Naive thymus-derived CD8-positive, alpha-beta T cell (primary cell): ENCODE measurements at places on chromosomes 1 and 21.

DNA sequence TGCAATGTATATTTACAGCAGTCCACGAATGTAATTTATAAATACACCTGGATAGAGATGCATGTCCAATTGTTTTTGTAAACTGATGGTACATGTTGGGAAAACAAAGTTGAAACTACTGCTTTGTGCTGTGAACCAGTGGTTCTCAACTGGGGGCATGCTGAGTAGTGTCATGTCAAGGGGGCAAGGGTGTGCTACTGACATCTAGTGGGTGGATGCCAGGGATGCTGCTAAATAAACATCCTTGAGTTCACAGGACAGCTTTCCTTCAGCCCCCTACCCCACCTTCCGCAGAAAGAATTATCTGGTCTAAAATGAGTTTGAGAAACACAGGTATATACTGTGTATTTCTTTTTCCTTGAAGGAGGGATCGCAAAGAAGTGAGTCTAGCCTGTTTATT lies 95.9 kb downstream of the RASAL2 start:
- DNase-seq, result no peak

GRCh38 chr21:35578347-35578782 lies 482.0 kb downstream of the SETD4 start:
- no peak for DNase-seq

- no peak for DNase-seq
Observed at GRCh38 chr1:200354243-200354642, 55.6 kb downstream of the ZNF281 start.

DNA sequence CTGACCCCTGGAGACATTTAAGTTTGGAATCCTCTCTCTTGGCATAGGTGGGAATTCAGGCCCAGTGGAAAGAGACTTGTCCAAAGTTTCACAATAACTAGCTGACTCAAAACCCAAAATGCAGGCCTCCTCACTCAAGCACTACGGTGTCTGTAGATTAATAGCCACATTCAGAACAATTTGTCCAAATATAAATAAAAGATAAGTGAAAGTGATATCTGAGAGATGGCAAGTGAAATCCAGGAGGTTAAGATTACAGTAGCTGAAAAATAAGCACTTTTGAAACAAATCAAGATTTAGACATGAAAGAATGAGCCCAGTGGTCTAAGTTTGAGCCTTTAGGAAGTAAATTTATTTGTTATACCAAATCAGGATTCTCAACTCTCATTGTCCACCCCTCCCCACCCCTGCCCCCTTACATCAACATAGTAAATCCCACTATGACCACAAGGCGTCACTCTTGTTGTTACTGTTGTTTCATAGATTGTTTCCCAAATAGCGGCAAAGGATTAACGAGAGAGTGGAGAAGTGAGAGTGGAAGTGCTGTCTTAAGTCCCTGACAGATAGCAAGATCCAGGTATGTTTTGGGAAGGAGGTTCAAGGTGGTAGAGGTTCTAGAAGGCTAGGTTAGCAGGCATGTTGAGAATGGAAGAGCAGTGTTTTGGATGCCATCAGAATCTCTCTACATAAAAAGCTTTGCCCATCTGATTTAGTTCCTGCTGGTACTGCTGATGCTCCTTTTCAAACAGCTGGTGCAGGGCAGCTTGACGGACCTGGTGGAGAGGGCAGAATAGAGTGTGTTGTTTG lies 7.1 kb upstream of the TPM3 start:
- peak; percentile 67 for DNase-seq

GRCh38 chr1:25725482-25725881 lies 74.5 kb upstream of the SELENON start:
- DNase-seq, result no peak

DNA sequence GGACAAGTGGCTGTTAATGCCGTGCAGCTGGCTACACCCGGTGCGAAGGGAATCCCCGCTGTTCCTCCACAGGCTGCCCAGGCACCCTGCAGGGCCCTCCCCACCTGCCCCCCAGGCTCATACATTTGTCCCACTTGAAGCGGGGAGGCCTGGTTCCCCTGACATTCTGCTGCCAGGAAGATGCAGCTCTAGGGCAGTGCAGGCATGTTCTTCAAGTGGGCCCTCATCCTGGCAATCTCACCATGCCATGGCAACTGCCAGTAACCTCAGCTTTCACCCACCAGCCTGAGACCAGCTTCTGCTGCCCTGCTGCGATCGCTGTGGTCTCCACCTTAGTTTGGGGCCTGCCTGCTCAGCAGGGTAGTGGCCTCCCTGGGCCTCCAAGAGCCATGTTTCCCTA lies 151.9 kb upstream of the COL6A1 start:
- DNase-seq, result no peak

DNA sequence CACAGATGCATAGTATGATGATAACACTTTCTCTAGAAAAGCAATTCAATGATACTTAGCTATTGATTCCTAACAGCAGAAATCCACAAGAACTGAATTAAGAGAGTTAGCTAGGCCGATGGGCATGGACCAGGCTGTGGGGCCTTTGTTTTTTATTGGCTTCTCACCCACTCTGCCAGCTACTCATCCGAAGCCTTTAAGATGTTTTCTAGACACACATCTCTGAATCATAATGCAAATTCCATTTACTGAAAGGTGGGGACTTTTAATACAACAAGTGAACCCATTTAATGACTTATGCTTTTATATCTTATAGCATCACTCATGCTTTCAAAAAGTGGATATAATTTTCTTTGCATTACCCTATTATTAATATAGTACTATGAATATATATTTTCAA lies 170.2 kb downstream of the RUNX1 start:
- no peak for DNase-seq

GRCh38 chr1:229107304-229107815 lies 163.6 kb upstream of the RAB4A start:
- no peak for DNase-seq

GRCh38 chr1:161382214-161383019 lies 14.7 kb upstream of the CFAP126 start:
- DNase-seq, result peak; percentile 62

- DNase-seq, result no peak
Observed at GRCh38 chr21:36479415-36480402, at the start of gene CLDN14. TSS of gene CLDN14 (minus strand) at chr21:36480122. CDS start at chr21:36461695, 18,427 bp downstream.

DNA sequence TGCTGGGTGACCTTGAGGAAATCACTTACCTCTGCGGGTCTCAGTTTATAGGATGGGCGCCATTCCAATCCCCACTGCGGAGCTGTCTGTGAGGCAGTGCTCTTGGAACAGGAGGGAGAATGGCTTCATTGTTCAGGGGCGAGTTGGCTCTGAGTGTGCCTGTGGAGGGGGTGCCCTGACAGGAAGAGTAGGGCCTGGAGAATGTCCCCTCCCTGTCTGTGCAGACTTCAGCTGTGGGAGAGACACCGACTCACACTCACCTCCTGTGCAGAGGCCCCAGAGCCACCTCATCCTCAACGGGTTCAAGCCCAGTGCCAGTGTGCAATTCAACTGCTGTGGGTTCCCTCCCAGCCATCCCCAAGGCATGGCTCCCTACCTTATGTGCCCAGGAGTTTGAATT lies 17.1 kb downstream of the ADORA1 start:
- DNase-seq, result no peak

DNA sequence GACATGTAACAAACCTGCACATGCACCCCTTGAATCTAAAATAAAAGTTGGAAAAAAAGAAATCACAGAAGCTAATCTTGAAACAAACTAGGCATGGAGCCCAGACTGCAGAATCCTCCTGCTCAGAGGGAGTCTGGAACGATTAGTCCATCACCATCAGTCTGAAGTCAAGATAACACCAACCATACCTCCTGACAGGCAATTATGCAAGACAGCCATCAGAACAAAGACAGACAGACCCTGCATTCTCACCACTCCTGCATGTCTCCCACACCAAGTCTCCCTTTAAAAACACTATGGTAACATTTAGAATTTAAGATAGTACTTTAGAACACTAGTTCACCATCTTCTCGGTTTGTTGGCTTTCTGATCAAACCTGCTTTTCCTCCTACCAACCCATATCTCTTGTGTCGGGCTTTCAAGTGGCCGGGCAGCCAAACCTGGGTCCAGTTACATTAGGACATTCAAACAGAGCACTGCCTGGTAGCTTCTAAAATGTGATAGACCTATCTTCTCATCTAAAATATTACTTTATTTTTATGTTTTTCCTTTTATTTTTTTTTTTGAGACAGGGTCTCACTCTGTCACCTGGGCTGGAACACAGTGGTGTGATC lies 10.1 kb downstream of the YARS1 start:
- DNase-seq, result no peak

GRCh38 chr1:200281201-200281835 lies 128.5 kb downstream of the ZNF281 start:
- DNase-seq, result no peak

DNA sequence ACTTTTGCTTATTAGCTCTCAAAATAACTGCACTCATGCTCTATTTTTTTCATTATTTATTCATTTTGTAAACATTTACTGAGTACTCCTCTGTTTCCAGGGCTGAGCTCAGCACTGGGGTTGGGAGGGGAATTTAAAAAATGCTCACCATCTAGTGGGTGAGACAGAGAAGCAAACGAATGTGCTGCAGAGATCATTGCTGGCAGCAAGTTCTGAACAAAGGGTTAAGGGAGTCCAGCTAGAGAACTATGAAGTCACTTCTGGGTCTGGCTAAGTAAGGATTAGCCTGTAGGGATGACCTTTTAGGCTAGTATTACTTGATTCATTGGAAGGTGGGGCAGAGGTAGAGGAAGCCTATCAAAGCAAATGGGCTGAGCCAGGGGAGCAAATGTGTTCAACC lies 99.1 kb upstream of the ZNF644 start:
- DNase-seq, result no peak

DNA sequence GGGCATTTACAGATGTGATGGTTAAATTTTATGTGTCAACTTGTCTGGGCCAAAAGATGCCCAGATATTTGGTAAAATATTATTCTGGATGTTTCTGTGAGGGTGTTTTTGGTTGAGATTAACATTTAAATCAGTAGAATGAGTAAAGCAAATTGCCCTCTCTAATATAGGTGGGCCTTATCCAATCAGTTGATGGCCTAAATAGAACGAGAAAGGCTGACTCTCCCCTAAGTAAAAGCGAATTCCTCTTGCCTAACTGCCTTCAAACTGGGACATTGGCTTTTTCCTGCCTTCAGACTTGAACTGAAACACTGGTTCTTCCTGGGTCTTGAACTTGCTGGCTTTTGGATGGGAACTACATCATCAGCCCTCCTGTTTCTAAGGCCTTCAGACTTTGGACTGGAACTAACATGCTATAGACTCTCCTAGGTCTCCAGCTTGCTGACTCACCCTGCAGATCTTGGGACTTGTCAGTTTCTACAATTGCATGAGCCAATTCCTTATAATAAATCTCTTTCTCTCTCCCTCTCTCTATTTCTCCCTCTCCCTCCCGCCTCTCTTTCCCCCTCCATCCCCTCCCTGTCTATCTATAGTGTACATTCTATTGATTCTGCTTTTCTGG lies 10.2 kb upstream of the NAV1 start:
- DNase-seq, result no peak
